Hepatocyte (in vitro differentiated cells): ENCODE measurements at places on chromosomes 4 and X. TPM values are rescaled to one million over a fixed set of nuclear protein-coding genes. Genes with fewer than 3 reads are reported as not detected.

Gene CXCL9
- not detected in 2 replicates for total RNA-seq

Gene RNF150
- 8.1 and 9.2 TPM in 2 replicates for total RNA-seq

Gene SRPX2
- total RNA-seq, result 19.1 and 24.9 TPM in 2 replicates

Gene CCNQ
- 21.6 and 28.3 TPM in 2 replicates for total RNA-seq

Gene TLR1
- 2.7 and 4.2 TPM in 2 replicates for total RNA-seq

DNA sequence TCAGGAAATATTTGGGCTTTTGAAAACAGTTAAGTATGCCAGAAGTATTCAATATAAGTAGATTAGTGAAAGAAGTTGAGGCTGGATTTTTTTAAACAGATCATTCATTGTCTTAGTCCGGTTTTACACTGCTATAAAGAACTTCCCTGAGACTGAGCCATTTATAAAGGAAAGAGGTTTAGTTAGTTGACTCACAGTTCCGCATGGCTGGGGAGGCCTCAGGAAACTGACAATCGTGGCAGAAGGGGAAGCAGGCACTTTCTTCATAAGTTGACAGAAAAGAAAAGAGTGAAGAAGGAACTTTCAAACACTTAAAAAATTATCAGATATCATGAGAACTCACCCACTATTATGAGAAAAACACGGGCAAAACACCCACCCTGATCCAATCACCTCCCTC, 31.1 kb upstream of the CYLC1 start:
- DNase-seq, result no peak

DNA sequence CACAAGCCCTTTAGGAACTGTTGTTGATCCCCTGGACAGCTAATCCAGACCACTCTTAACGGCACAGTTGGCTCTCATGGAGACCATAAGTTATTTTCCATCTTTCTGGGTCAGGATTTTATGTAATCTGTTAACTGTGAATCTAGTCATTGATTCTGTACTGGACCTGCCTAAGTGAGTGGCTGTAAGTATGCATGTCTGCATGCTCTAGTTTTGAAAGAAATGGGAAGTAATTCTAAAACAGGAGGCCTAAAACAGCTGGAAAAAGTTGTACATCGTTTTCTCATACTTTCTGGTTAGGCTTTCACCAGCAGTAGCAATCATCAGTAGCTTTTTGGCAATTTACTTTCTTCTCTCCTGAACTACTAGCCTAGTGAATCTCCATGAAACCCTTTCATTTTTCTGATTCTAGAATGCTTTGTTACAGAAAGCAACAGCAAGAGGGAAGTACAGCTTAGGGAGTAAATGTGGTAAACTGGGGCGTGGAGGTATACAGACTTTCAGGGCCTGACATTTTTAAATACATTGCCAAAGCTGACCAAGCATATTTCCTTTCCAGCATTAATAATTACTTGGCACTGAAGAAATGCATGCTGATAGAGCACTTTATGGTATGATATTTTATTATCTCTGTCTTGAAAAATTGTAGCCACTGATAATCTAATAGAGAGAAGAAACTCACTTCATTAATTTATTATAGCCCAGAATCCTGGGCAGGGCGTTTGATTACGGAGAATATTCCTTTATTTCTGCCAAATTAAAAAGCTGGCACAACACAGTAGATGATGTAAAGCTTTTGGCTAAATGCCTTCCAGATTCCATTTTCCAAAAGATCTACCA, 202.7 kb downstream of the BANK1 start:
- no peak for DNase-seq

GRCh38 chr4:139669890-139670289, 4.3 kb downstream of the MGST2 start:
- DNase-seq, result no peak

GRCh38 chrX:117335209-117335608, 781.4 kb downstream of the KLHL13 start:
- DNase-seq, result peak; percentile 10

GRCh38 chrX:66046612-66047235, 6.8 kb upstream of the VSIG4 start:
- no peak for DNase-seq

DNA sequence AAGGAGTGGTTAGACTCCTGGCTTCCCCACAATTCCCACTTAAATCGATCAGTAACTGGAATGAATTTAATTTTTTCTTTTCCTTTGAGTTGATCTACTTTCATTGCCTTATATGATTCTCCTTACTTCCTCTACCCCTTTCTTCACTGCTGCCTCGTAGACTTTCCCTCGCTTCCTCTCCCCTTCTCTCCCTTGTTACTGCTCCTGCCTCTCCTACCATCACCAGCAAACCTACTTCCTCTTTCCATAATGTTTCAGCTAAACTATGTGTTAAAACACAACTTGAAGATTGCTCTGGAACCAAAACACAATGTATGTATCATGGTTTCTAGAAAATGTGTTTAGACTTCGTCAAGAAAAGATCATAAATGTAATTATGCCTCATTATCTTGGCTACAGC, 132.0 kb upstream of the TET2 start:
- no peak for DNase-seq

DNA sequence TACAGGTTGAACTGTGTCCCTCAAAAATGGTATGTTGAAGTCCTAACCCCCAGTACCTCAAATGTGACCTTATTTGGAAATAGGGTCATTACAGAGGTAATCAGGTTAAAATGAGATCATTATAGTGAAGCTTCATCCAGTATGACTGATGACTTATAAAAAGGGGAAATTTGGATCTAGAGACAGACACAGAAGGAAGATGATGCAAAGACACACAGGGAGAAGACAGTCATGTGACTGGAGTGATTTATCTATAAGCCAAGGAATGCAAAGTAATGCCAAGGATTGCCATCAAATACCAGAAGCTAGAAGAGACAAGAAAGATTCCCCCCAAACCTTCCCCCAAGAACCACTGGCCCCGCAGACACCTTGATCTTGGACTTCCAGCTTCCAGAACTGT, 155.2 kb downstream of the RBMX2 start:
- no peak for DNase-seq

GRCh38 chr4:150256841-150257730, 178.8 kb downstream of the DCLK2 start:
- DNase-seq, result peak; percentile 62

- no peak for DNase-seq
Measured at GRCh38 chr4:36388710-36389109, 107.3 kb downstream of the DTHD1 start.

DNA sequence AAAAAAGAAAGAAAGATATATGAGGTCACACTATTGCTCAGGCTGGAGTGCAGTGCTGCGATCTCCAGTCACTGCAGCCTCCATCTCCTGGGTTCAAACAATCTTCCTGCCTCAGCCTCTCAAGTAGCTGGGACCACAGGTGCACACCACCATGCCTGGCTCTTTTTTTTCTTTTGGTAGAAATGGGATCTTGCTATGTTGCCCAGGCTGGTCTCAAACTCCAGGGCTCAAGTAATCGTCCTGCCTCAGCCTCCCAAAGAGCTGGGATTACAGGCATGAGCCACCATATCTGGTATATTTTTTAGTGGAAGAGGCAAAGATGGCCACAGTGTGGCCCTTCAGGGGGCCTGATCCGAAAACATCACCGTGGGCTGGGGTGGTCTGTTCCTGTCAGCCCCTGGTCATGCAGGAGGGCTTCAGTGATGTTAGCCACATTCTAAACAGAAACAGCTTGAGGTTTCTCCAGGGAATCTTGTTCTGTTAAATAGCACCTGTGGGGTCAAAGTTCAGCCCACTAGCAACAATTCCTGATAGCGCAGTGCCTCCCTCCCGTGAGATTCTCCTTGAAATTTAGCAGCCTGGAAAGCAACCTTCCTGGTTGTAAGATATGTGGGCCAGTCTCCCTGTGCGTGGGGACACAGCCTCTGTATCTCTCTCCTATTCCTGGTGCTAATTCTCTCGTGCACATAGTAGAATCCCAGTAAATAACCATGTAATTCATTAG, 7.3 kb upstream of the DHRSX start:
- DNase-seq, result peak; percentile 63

GRCh38 chr4:60884587-60884986, 315.5 kb upstream of the ADGRL3 start:
- no peak for DNase-seq

DNA sequence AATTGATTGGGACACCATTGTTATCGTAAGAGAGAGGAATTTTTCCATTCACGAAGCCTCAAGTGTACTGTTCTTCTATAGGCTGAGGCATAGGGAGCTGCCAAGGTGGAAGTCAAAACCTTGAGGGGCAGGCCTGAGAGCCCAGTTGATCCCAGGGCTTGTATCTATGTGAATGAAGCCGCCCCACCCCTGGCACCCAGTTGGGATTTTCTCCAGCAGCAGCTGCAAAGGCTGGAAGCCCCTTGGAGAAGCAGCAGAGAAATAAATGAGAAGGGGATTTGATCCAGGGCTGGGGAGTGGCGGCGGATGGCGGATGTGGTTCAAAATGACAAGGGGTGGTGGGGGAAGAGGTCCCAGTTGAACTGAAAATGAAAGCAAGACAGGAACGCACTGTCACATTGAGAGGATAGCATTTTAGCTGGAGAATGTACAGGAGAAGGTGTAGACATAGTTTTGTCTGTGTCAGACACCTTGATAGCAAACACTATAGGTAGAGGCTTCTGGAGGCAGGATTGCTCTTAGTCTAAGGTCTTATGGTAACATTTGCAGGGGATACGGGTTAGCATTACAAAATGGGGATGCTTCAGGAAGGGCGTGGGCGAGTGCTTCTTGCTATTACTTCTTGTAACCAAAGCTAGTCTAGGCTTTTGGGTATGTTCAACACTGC, 32.6 kb downstream of the DOCK11 start:
- DNase-seq, result no peak

DNA sequence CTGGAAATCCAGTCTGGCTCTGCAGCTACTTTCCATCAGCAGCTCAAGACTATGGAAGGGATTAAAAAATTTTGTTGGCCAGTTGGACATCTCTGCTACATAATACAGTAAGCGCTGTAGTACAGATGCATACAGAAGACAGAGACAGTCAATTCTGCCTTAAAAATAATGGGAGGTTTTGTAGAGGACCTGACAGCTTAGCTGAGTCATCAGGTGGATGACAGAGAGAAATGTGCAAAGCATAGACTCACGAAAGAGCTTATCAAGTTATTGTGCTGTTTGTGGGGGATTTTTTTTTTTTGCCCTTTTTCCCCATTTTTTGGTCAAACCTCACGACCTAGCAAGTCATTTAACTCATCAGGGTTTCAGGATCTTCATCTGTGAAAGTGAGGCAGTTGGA, 149.0 kb upstream of the SCML1 start:
- no peak for DNase-seq

GRCh38 chr4:1049591-1049905, 38.1 kb downstream of the FGFRL1 start:
- no peak for DNase-seq

DNA sequence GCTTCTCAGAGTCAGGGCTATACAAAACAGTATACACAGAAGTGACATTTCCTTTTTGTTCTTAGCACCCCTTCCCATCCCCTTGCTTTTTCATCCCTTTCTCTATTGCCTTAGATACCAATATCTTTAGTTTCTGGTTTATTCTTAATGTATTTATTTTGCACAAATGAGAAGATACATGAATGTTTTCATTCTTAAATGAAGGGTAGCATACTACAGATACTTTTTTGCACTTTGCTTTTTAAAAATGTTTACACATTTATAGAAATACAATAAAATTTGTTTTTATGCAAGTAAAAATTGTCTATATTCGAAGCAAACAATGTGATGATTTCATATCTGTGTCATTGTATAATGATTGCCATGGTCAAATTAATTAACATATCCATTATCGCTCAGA, 33.1 kb downstream of the TSPAN7 start:
- DNase-seq, result no peak

DNA sequence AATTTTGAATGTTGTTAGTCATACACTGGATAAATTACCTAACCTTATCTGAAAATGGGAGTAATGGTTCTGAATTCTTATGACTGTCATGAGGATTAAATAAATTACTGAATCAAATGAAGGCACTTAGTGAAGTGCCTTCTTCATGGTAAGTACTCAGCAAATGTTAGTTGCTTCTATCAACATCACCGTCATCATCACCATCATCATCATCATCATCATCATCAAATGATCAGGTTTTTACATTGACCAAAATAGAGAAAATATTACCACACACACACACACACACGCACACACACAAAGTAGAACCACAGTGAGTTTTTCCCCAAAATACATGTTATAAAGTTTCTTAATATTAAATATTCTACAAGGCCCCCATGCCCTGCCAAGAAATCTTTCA, 368.3 kb upstream of the FGF13 start:
- DNase-seq, result no peak

DNA sequence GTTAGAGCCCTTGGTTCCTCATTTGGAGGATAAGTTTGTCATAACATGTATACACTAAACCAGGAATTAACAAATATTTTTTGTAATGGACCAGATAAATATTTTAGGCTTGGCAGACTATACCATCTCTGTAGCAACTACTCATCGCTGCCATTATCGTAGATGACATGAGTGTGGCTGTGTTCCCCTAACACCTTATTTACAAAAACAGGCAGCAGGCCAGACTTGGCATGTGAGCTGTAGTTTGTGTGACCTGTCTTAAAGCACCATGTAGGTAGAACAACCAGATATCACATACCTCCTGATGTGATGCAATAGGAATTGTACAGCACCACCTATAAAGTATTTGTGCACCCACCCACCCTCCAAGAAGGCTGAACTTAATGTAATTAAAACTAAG, 82.0 kb downstream of the RASGEF1B start:
- DNase-seq, result no peak

DNA sequence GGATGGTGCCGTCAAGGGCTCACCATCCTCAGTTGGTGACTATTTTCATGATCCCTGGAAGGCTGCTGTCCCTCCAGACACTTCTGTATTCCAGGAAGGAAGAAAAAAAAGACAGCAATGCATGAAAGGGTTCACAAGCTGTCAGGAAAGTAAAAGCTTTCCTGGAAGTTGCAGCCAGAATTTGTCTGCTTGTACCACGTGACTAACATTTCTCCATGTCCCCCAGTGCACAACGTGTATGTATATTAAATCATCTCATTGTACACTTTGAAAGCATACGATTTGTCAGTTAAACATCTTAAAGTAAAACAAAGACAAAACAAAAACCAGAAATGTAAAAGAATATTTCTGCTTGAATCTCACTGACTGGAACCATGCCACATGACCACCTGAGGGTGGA, 127.4 kb upstream of the CLNK start:
- no peak for DNase-seq

DNA sequence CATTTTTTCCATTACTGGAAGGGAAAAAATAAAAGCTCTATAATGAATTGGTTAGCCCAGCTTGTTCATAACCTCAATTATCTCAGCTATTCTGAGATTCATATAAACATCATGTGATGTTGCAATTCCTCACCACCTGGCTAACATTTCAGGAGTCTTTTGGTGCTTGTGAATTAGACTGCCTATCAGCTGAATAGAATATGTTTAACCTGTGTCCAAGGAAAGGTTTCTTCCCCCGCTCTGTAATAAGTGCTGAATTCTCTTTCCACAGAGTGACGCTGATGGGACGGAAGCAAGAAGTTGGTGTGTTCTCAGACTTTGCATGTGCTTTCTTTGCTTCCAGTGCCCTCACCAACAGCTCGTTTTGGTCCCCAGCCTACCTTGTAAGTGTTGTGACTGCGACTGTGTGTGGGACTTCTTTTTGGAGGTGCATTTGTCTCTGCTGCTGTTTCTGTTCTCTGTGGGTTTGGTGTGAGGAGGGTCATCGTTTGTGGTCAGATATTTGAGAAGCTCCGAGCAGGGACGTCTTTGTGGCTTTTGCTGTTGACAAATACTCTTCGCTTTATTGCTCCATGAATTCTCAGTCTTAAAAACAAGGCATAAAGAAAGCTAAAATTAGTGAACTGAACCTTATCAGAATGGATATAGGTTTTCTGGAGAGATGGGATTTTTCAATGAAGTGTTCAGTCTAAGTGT, 61.7 kb downstream of the PPARGC1A start:
- DNase-seq, result no peak

- no peak for DNase-seq
Measured at GRCh38 chrX:53356186-53356585, 66.3 kb downstream of the SMC1A start.

GRCh38 chr4:38519666-38520065, 144.3 kb upstream of the KLF3 start:
- DNase-seq, result no peak
